Mucosa of gallbladder (tissue), 1 donor: ENCODE measurements at places on chromosomes 16 and 17.
A peak's percentile ranks its signal among the peaks of the same experiment; 100 is the strongest.

DNA sequence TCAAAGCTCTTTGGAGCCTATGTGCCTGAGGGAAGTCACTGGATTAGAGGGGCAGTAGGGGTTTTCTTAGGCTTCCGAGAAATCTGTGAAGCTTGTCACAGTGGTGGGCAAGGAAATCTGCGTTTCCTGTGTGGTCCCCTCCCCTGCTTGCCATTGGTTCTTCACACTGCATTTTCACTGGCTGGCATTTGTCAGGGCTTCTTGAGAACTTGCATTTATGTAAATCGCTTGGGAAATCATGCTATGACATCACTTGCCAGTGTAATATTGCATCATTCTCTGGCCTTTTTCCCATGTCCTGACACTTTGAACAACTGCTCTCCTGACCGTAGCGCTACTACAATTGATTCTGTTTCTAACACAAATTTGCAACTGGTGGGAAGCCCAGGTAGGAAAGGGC lies 1.8 kb downstream of the CACNG3 start:
- DNase-seq: no peak

GRCh38 chr16:51937771-51938170 lies 609.2 kb downstream of the TOX3 start:
- no peak for DNase-seq

DNA sequence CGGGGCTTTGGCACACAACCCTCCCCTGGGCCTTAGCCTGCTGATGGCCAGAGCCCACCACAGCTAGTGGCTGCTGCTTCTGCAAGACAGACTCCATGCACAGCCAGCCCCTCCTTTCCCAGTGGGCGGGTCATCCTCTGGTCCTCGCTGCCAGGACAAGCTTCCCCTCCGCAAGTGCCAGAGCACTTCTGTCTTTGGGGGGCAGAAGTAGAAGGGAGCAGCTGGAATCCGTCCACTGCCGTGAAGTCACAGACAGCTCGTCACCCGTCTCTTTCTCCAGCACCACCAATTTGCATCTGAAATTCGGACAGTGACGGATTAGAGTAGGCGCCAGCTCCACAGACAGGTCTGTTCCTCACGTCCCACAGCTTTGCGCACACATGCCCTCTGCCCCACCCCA lies 31.3 kb upstream of the NAT9 start:
- no peak for DNase-seq

GRCh38 chr17:42141382-42141781 lies 13.4 kb downstream of the RAB5C start:
- no peak for DNase-seq

DNA sequence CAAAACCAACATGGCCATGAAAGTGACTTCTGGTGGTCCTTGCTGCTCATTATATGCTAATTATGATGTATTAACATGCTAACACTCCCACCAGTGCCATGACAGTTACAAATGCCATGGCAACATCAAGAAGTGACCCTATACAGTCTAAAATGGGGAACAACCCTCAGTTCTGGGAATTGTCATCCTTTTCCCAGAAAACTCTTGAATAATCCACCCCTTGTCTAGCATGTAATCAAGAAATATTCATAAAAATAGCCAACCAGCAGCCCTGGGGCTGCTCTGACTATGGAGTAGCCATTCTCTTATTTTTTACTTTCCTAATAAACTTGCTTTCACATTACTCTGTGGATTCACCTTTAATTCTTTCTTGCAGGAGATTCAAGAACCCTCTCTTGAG lies 35.9 kb downstream of the DNAJA2 start:
- no peak for DNase-seq

GRCh38 chr17:38436386-38436785 lies 8.1 kb downstream of the ARHGAP23 start:
- no peak for DNase-seq

DNA sequence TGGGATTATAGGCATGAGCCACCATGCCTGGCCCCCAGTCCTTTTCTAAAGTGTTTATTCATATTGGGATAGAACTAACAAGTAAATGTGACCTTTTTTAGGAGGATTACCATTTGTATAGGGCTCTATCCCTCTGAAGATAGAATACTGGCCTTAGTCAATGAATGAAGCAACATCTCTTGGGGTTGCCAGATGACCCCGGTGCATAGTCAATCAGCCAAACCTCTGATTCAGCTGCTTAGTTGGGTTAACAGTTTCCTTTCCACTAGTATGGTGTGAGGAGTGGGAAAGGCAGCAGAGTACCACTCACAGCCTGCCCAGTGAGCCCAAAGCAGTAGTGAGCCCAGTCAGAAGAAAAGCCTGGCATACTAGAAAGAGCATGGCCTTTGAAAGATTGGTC lies 94.6 kb upstream of the TBX2 start:
- DNase-seq: no peak

DNA sequence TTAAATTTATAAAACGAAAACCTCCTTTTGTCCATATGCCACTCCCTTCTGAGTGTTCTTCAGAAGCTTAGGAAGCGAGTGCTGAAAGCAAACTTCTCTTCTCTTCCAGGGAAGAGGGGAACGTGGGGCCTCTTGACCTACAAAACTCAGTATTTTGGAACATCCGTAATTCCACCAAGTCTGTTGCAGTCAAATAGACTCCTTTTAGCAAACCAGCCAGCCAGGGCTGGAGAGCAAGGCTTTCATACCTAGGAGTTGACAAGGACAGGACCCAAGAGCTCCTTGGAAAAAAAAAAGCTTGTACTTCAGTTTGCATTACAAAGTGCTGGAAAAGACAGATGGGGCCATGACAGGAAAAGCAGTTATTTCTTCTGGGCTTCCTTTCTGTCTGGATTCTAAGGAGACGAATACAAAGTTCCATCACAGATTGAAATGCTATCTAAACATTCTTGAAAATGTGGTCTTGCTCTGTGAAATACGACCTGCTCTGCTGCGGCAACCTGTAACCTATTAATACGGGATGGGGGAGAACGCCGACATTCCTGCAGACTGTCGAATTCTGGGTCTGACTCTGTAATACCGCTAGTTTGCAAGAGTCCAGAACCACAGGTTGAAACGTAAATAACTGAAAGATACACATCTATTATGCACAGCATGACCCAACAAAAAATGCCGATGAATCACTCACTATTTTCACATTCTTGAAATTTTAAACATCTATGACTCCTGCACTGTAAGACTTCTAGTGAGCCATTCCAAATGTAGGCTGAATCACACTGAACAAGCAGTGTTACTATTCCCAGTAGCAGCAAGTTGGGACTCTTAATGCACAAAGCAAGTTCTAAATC lies 20.6 kb downstream of the VPS53 start:
- DNase-seq: no peak

DNA sequence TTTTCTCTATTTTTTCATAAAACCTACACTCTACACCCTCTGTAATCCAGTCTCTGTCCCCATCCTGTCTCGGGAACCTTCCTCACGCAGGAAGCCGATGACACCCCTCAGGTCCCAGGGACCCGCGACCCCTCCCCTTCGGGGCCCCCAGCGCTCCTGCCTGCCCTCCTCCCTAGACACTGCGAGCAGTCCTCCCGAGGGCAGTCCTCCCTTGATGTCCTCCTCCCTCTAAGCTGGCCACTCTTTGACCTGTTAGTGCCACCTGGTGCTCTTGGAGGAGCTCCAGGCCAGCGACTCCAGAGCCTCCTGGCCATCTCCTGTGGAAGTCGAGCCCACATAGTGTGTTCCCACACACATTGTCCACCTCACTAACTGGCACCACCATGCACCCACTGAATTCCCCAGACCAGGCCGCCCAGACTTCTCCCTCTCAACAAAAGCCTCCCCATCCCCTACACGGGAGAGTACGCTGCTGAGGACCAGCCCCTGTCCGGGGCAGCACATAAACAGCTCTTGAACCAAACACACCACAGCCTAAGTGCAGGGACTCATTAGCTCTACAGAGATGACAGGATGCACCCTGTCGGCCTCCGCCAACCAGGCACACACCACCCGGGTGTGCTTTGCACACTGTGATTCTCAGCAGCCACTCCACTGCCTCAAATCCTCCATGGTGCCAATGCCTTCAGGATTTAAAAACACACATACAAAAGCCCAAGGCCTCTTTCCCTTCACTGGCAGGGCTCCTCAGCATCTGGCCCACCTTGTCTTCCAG lies 9.3 kb downstream of the OSBPL7 start:
- no peak for DNase-seq

DNA sequence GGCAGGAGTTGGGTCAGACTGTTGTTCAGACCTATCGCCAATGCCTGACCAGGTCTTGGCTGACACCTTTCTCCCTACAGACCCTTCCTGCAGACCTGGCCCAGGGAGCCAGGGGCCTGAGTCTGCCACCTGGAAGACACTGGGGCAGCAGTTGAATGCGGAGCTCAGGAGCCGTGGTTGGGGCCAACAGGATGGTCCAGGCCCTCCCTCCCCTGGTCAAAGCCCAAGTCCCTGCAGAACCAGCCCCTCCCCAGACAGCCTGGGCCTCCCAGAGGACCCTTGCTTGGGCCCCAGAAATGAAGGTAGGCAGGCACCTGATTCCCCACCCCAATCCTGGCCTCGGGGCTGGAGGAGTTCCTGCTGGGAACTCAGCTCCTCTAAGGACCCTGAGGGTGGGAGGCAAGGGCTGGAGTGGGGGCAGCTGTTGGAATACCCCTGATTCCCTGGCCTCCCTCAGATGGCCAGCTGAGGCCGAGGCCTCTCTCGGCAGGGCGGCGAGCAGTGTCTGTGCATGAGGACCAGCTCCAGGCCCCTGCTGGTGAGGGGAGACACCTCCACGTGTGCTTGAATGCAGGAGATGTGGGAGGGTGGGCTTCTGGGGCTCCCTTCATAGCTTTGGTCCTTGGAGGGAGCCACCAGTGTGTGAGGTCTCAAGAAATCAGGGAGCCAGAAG lies 3.6 kb downstream of the ACD start:
- DNase-seq: no peak

DNA sequence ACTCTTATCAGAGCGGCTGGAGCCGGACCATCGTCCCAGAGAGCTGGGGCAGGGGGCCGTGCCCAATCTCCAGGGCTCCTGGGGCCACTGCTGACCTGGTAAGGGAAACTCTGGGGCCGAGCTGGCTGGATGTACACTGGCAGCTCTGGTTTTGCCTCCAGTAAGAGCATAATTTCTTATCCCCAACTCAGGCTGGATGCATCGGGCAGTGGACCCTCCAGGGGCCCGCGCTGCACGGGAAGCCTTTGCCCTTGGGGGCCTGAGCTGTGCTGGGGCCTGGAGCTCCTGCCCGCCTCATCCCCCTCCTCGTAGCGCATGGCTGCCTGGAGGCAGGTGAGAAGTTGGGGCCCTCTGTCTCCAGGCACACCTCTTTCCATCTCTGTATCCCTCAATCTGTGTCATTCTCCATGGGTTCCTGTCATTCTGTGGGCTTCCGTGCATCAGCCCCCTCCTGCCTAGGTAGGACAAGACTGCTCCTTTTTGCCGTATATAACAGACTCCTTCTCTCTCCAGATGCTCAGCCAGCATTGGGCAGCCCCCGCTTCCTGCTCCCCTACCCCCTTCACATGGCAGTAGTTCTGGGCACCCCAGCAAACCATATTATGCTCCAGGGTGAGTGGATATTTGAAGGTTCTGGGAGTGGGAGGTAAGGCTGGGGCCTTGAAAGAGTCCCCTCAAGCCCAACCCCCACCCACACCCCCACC lies 9.4 kb upstream of the TMEM88 start:
- DNase-seq: no peak

DNA sequence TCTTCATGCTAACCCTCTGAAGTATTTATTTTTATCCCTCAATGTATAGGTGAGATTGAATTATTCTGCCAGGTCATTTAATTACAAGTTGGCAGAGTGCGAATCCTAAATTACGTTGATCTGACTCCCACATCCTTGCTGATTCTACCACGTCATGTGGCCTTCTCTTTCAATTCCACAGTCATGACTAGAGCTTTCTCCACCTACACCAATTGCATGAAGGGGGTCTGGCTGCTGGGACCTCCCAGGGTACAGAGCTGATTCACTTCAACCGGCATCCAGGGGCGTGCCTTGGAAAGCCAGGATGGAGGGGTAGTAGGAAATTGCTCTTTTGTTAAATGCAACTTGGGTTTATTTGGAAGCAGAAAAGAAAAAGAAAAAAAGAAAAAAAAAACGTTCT lies 41.1 kb upstream of the CDH13 start:
- DNase-seq: no peak

DNA sequence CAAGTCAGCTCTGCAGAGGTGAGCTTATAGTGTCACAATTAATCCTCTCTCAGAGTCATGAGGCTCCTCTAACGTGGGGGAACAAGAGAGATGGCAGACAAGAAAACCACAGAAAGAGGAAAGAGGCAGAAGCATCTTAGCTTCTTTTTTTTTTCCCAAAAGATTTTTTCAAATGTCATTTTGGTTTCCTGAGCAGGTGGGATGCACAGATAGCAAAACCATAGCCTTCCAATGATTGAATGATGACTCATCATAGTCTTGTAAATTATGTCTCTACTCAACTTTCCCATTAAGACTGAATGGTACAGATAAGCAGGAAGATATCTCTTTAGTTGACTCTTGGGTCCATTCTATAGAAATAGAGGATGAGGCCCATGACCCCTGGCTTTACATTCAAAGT lies 162.8 kb upstream of the ZFHX3 start:
- DNase-seq: no peak

DNA sequence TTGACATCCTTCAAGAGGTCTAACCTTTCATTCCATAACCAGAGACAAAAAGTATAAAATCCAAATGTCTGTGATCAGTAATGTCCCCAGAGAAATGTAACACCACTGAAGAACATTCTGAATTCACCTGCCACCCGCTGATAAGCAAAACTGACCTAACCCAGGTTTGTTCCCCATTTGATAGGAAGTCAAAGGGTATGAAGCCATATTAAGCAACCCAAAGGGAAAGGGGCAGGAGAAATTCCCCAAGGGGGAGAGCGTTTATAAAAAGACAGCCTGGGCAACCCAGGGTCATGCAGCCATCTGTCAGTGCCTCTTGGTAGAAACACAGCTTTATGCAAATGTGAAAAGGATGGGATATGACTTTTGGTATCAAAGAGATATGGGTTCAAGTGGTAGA lies 30.7 kb upstream of the PIK3R6 start:
- no peak for DNase-seq

GRCh38 chr16:46753015-46753414 lies 4.9 kb upstream of the MYLK3 start:
- DNase-seq: no peak

- peak; percentile 35 for DNase-seq
Observed at GRCh38 chr17:79388556-79389295, 222.1 kb downstream of the RBFOX3 start.

DNA sequence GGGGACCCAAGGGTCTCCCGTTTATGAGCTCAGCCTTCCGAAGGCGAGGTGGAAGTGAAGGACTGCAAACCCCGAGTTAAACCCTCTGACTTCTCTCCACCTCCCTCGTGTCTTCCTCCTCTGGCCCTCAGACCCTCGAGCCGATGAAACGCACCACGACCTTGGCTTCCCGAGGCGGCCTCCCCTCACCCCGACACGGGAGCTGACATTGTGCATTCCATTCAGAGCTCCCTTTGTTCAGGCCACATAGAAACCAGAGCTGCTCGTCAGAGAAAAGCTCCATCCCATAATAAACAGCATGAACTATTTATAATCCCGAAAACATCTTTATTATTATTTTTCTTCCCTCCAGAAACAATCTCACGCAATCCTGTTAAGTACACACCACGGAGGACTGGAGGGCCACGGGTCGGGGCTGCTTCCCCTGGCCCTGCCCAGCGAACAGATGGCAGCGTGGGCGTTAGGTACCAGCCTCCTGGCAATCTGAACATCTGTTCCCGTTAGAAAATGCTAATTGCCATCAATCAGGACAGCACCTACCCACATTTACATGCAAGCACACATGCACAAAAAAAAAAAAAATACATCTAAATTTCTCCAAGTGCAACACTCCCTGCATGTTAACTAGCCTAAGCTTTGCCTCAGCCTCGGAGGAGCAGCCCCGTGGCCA lies 145.7 kb downstream of the RBFOX3 start:
- DNase-seq: no peak
